ENCODE measurements at places on chromosomes 1 and 21. TPM values are rescaled to one million over a fixed set of nuclear protein-coding genes. Genes with fewer than 3 reads are reported as not detected.

DNA sequence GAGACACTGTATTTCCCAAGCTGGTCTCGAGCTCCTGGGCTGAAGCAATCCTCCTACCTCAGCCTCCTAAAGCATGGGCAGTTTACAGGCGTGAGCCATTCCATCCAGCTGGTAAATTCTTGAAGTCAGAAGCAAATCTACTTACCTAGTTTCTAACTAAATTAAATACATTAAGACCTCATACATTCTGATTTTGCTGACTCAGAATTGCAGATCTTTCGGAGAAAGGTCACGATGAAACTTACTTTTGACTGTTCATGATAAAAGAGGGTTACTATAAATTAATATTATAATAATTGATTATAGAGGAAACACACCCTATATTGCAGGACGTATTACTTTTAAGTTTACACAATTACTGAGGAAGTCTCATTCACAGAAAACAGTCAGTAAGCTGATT lies 132.3 kb downstream of the ZZZ3 start:
- no peak for DNase-seq

IL20 gene
- 0.59 TPM for total RNA-seq

DNA sequence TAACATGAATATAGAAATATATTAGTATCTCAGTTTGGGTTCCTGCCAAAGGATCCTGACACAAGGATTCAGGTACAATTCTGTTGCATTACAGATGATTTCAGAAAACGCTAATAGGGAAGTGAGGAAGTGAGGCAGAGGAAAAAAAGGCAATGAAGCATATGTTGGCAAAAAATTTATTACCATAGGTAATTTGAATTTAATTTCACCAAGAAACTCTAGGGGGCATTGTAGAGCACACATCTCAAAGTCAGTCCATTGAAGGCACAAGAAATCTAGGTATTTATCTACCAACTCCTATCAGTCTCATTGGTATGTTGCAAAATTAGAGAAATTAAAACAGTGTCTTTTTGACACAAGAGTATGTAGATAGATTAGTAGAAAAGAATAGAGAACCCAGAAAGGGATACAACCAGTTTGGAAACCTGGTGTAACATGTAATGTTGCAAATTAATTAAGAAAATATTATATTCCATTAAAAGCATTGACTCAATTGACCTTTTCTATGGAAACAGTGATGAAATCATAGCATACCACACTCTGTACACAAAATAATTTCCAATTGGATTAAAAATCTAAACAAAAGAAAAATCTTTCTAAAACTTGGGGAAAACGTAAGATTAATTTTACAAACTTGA lies 104.9 kb upstream of the SNX7 start:
- no peak for DNase-seq

DNA sequence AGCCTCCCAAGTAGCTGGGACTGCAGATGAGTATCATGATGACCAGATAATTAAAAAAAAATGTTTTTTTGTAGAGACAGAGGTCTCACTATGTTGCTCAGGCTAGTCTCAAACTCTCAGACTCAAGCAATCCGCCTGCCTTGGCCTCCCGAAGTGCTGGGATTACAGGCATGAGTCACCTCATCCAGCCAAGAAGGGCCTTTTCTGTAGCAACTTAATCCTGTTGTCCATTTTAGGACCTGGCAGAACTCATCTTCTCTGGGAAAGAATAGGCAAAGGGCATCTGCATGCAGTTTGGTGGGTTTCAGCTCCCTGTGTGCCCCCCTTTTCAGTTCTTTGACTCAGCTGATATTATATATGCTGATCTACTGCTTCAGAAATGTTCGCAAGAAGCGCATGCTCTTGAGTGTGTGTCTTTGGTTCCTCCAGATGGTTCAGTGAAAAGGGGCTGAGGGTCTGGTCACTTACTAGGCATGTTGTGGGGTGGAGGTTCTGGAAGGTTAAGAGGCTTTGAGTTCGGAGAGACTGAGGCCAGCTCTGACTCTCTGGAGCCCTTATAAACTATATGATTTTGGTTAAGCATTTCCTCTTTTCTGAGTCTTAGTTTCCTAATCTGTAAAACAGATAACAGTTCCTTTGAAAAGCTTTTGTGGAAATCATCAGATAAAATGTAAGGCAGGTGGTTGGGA lies 19.4 kb upstream of the SRSF4 start:
- DNase-seq, result no peak

DNA sequence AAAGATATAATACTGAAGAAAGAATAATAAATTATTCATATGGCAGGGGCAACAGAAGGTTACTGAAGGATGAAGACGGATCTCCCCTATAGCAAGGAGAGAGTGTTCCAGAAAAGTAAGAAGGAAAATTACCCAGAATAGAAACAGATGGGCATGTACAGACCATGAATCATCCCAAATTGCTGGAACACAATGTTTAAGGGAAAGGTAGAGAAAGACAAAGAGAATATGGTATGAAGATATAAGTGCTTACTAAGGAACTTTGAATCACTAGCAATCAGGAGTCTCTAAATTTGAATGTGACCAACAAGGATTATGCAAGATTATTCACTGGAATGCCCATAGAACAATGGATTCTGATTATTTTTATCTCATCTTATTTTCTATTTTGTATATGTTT lies 375.4 kb downstream of the COL11A1 start:
- DNase-seq, result no peak

DNA sequence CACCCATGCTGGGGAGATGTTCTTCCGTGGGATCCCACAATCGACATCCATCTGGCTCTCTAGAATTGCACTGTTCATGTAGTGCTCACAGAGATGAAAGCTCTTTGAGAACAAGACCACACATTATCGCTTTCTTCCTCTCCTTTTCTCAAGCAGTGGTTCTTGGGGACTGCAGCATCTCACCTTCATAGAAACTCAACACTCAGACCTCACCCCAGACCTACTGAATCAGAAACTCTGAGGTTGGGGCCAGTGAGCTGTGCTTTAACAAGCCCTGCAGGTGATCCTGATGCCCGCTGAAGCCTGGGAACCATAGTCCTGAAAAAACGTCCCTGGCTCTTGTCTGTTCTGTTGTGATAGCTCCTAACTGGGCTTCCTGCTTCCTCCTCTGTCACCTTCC lies 251.3 kb upstream of the FGGY start:
- DNase-seq, result no peak

RHBDL2 gene
- 2.2 TPM for total RNA-seq

DNA sequence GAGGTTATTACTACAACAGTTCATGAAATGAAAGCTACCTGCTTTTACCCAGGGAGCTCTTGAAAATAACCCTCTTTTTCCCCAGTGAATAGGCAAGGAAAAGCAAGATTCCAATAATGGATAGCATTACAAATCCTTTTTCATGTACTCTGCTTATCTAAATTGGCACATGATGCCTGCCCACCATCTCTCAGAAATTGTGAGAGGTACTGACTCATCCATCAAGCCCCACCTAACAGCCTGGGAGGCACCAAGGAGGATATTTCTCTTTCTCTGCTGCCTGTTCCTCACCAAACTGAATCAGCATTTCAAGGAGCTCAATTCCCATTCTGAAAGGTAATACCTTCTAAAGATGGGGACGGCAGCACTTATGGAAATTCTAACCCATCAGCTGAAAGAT lies 34.4 kb downstream of the PALMD start:
- no peak for DNase-seq

All from skin of body (tissue), 3 donors.